Activated CD4-positive, alpha-beta T cell treated with anti-CD3 and anti-CD28 coated beads, Interleukin-2, amount 10 ng/mL, durations not matched to agents 24 days and 14 days (primary cell): ENCODE measurements at places on chromosomes 5 and 9. TPM values are rescaled to one million over a fixed set of nuclear protein-coding genes. Genes with fewer than 3 reads are reported as not detected.
A peak's percentile ranks its signal among the peaks of the same experiment; 100 is the strongest.

TSLP gene
- total RNA-seq: 0.09 and 0.42 TPM in 2 replicates

ARID3C gene
- total RNA-seq: 0.14 TPM in 1 of 2 replicates, not detected in the other

DNA sequence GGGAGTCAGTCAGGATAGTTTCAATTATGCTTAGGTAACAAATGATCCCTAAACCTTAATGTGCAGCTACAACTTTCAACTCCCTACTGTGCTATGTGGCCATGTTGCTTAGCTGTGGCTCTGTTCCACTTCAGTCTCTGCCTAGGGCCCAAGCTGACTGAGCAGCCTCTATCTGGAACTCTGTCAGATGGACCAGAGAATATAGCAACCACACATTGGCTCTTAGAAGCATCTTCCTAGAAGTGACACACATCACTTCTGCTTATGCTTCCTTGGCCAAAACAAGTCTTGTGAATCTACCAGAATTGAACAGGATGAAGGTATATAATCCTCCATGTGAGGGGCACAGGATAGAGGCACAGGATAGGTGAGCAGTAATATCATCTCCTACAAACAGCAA, 36.7 kb upstream of the TNC start:
- DNase-seq: no peak

DNA sequence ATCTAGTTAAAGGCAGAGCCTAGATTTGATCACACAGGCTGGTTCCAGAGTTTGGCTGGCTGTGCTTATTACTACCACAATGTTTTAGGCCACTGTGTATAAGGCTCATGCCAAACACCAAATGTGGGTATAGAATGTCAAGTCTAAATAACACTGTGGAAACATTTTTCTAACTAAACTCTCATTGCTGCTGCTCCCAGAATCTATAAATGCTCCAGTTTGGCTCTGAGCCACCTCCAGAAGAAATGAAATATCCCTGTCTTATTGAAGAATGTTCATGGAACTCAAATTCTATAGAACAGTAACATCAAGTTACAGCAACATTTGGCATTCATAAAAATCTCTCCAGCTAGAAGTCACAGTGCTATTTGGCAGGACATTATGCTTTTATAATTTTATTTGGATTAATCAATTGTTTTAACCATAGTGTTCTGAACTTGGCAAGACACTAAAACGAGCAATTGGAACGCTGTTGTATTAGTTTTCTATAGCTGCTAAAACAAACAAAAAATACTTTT, 178.1 kb upstream of the COX7C start:
- DNase-seq: no peak

DNA sequence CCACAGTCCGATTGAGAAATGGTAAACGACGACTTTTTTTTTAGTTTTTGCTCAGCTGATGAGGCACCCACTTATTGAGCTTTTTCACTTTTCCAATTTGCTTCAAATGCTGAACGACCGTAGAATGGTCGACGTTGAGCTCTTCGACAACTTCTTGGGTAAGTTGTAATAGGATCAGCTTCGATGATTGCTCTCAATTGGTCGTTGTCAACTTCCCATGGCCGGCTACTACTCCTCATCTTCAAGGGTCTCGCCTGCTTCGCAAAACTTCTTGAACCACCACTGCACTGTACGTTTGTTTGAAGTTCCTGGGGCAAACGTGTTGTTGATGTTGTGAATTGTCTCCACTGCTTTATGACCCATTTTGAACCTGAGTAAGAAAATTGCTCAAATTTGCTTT, 35.7 kb downstream of the NSD1 start:
- no peak for DNase-seq

AOPEP gene
- 17.9 and 20.7 TPM in 2 replicates for total RNA-seq

STK32A gene
- total RNA-seq: not detected in 2 replicates

DNA sequence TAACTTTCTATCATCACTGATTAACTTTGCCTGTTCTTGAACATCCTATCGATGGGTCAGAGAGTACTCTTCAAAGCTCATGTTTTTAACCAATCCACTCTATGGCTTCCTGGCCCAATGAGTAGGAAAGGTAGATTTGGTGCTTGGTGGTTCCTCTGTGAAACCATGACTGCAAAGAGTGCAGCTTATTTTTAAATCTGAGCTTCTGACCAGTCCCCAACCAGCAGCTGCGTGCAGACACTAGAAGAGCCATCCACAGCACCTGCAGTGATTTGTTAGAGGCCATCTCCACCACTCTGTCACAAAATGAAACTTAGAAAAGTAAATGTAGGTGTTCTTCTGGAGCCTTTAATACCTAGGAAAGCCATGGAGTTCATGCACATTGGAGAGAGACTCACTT, 107.3 kb upstream of the WWC1 start:
- no peak for DNase-seq

- no peak for DNase-seq
These were observed 46.6 kb downstream of the CFAP95 start for GRCh38 chr9:69867081-69867814.

WDR38 gene
- not detected in 2 replicates for total RNA-seq

EPB41L4A gene
- not detected in 2 replicates for total RNA-seq

DNA sequence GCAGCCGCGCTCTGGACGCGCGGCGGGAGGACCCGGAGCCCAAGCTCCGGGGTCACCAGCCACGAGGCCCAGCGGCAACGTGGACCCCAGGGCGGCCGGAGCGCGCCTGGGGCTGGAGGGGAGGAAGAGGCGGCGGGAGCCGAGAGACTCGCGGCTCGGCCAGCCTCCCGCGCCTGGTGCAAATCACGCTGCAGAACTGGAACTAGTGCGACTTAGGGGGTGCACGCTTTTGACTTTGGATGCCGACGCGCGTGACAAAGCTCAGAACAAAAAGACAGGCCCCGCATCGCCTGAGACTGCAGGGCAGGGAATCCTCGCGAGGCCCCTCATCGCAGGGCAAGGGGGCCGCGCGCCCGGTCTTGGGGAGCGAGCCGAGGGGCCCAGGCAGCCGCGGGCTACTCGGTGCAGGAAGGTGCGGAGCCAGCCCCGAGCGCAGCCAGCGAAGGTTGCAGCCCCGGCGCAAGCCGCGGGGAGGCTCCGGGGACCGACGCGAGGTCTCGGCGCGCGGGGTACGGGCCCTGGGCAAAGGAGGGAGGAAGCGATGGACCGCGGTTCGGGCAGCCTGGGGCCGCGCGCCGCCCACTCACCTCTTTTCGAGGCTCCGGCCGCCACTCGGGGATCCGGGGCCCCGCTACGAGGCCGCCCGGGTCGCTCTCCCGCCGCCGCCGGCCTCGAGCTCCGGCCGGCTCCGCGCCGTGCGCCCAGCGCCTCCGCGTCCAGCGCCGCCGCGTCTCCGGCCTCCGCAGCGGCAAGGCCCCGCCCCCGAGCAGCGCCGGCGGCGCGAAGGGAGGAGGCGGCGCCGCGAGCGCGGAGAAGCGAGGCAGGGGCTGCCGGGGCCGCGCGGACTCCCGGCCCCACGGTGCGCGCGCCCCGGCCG, at the start of gene GOLM1:
TSS of gene GOLM1 (minus strand) at position 735 of the 877 bp plus-strand sequence. CDS start 20,238 bp downstream, outside the sequence.
- DNase-seq: peak; percentile 84

DNA sequence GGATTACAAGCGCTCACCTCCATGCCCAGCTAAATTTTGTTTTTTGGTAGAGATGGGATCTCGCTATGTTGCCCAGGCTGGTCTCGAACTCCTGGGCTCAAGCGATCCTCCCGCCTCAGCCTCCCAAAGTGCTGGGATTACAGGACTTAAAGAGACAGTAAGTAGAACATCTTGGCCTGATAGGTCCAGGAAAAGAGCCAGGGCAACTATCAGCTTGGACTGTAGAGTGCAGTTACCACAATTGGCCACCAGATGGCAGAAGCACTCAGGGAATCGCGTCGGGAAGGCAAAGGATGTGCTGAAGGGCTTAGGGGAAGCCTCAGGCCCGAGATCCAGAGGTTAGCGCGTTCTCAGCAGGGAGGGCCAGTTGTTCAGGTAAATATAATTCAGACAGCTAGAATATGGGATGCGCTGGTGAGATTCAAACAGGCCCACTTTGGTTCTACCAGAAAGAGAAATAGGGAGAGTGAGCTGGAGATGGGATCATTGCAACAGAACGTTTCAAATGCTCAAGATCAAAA, 21.5 kb downstream of the C9orf57 start:
- DNase-seq: peak; percentile 89

DNA sequence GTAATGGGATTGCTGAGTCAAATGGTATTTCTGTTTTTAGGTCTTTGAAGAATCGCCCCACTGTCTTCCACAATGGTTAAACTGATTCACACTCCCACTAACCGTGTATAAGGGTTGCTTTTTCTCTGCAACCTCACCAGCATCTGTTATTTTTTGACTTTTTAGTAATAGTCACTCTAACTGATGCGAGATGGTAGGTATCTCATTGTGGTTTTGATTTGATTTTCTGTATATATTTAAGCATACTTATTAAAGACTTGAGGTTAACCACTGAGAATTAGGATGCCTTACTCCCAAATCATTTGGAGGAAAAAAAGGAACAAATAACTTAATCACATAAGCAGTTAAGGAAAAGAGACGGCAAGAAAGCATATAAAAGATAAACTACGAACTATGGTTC, 181.6 kb upstream of the FST start:
- no peak for DNase-seq

IL33 gene
- total RNA-seq: not detected in 2 replicates

GRM6 gene
- total RNA-seq: not detected in 2 replicates

TAL2 gene
- not detected in 2 replicates for total RNA-seq

INSL4 gene
- total RNA-seq: not detected in 2 replicates

DNA sequence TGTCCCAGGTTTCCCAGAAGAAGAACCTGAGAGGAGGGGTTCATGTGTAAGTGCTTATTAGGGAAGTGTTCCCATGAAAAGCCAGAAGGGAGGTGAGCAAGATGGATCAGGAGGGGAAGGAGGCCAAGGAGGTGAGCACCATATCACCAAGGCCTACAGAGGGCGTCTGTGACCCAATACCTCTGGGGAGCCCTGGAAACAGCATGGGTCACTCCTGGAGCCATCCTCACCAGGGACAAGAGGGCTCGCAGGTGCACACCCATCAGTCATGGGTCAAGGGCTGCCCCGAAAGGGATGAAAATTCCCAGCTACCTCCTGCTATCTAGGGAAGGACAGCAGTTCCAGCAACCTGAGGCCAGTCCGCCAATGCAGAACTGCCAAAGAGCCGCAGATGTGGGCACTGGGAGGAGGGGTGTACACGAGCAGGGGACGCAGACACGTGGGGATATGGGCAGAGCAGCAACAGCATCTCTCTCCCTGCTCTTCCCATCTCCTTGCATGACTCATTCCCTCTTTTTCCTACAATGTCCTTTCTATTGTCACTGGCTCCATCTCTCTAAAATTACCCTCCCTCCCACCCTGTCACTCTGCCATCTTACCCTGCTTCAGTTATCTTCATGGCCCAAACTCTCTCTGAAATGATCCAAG, 167.6 kb upstream of the FSTL4 start:
- no peak for DNase-seq
